ENCODE measurements at places on chromosomes 13 and 19.

DNA sequence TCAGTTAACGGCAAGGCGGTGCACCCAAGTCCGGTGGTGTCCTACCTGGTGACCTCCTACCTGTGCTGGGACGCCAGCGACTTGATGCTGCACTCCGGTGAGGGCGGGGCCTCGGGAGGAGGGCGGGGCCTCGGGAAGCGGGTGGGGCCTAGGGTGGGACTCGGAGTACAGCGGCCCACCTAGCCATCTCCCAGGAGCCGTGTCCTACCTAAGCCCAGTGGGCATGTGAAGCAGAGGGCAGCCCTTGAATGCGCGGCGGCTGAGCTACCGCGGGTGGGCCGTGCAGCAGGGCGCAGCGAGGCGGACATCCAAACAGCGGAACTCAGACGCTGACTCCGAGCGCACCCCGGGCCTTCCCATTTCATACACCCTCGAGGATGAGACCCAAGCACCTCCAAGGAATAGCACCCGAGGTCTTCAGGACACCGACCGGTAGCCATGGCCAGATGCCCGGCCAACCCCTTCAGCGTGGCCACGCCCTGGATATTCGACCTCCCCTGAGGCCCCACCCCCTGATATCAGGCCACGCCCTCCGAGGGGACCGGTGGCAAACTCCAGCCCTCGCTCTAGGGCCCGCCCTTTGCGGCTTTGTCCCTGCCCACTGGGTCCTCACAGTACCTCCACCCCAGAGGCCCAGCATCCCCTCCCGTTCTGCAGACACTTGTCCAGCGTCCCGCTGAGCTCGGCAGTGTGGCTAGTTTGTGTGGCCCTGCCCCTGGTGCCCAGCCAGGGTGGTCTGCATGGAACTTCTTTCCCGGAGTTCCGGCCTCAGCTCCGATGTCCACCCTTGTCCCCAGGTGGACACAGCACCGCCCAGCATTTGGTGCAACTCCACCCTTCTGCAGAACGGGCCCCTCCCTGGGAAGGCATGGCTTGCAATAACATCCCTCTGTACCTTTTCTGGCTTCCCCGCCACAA lies 5.4 kb downstream of the KLK1 start:
- no peak for DNase-seq

GRCh38 chr13:91311491-91311890 lies 36.0 kb upstream of the MIR17HG start:
- no peak for DNase-seq

- DNase-seq: peak; percentile 11
These were observed 41.6 kb downstream of the TM9SF2 start for GRCh38 chr13:99542788-99543406.

- DNase-seq: no peak
These were observed 709 bp downstream of the ATP8A2 start for GRCh38 chr13:25372284-25373081.

All from stimulated activated CD4-positive, alpha-beta T cell treated with anti-CD3 and anti-CD28 coated beads, Interleukin-12 subunit alpha, Interleukin-12 subunit beta, amount 100 ng/mL, for 4 hours (primary cell).